Stimulated activated CD4-positive, alpha-beta T cell treated with anti-CD3 and anti-CD28 coated beads, Interleukin-2, amount 100 ng/mL, for 24 hours (primary cell): ENCODE measurements at places on chromosomes 5 and 9.

DNA sequence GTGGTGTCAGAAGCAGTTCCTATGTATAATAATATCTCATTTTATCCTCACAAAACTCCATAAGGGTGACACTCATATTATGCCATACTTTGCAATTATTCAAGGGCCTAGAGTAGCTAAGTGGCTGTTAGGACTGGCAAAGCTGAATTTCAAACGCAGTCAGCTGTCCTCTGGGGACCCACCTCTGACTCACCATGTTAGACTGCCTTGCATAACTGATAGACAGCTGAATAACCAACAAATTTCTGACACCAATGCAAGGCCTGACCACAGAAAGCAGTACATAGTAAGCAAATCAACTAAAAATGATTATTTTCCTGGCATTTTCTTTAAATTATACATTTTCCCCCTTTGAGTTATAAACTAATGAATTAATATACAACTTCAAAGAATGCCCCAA is 251.6 kb upstream of the PTGER4 start:
- DNase-seq: no peak

GRCh38 chr5:6365977-6366590 is 12.3 kb downstream of the MED10 start:
- DNase-seq: no peak

DNA sequence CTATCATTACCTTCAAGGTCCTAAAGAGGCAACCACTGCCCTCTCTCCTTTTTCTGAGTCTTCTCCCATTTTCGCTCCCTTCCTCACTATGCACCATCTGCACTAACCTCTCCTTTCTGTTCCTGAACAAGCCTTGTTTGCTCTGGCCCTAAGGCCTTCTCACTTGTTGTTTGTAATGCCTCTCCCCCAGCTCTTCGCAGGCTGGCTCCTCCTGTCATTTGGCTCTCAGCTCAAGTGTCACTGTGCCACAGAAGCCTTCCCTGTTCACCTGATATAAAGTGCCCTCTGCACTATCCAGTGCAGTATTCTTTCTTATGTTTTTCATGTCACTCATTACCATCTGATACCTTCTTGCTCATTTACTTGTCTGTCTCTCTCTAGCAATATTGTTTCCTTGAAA is 303.7 kb downstream of the KCNN2 start:
- DNase-seq: no peak

DNA sequence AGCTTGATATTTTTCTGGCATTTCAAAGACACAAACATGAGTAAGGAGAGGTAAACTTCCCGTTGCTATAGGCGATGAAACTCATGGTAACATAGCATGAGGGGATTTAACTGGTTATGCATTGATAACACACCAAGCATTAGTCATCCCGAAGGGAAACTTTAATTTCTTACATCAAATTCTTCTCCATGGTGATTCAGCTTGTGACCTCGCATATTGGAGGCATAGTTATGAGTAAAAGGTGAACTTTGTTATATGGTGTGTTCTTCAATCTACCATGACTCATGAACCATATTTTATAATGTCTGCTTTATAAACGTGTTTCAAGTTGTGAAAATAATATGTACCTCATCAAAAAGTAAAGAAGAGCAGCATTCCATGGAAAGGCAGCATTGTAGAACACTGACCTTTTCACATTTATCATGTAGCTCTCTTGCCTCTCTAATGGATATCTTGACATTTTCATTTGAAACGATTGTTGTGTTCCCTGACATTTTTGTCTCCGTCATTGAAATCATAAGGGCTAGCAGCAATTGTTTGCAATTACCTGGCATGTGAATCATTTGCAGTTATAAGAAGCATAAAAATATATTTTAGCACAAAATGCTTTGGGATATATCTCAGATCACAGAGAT is 491.8 kb downstream of the ANXA1 start:
- DNase-seq: no peak

DNA sequence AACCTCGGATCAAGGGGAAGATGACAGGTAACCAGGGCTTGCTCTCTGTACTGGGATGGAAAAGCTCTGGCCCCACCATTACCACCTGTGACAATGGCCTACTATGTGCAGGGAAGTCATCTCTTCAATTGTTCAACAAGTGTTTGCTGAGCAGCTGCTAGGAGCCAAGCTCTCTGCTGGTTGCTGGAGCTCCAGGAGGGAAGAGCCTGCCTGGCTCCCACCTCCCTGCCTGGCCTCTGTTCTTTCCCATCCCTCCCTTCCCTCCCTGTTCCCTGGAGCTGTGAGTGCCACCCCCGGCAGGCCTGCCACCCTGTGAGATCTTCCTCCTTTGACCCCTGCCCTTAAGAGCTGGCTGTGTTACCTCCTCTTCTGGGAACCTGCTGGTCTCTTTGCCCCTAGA is 59.7 kb upstream of the IER5L start:
- DNase-seq: peak; percentile 15

DNA sequence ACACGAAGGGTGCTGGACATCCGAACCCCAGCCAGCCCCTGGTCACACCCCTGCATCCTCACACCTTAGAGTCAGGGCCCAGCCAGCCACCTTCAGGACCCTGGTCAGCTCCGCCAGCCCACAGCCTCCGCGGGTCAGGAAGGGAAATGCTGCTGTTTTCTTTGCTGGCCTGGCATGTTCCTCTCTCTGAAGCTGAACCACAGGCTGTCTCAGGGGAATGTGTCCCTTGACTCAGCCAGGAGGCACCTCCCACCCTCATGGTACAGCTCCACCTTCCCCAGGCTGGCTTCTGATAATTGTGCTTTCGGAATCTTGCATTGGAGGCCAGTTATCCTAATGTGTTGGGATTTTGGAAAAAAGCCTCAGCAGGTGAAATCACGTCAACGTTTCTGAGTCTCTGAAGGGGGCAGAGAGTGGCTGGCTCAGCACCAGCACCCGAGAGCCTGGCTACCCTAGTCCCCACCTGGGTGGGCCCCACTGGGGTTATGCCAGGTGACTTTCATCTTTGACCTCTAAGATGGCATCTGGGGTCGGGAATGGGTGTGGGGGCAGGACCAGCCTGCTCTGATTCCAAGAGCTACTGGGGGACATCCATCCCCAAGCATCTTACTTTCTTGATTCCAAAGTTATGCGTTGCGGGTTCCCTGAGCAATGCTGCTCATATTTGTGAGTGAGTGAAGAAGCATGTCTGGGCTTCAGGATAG is 9.8 kb upstream of the OLFM1 start:
- DNase-seq: no peak

GRCh38 chr9:101486693-101487442 is 46.8 kb upstream of the RNF20 start:
- DNase-seq: peak; percentile 37

- no peak for DNase-seq
Measured at GRCh38 chr9:81833563-81834345, 94.5 kb upstream of the SPATA31D4 start.

DNA sequence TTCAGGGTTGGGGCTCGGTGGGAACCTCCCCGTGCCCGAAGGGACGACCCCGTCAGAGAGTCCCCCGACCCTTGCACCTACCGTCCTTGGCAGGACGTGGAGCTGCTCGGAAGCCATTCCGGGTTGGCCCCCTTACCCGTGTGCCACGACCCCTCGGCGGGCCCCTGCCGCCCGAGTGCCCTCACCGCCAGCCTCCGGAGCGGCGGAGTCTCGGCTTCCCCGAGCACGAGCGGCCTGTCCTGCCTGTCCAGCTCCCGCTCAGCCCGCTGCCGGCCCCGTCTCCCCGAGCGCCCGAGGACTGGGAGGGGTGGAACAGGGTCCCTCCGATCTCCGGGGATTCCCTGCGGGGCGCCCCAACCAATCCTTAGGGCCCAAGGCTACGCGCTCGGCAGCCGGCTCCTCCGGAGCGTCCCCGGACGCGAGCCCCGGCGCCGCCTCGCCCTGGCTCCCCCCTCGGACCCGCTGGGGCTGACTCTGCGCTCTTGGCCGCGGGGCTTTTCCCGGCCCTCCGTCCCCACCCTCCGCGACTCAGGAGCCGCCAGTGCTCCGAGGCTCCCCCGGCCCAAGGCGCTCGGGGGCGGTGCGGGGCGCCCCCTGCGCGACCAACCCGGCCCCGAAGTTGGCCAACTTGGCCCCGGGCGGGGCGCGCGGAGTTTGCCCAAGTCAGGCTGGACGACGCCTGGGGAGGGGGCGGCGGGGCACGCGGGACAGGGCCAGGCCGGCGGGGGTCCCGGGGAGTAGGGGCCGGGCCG is 654 bp downstream of the ADAMTS2 start:
- no peak for DNase-seq

DNA sequence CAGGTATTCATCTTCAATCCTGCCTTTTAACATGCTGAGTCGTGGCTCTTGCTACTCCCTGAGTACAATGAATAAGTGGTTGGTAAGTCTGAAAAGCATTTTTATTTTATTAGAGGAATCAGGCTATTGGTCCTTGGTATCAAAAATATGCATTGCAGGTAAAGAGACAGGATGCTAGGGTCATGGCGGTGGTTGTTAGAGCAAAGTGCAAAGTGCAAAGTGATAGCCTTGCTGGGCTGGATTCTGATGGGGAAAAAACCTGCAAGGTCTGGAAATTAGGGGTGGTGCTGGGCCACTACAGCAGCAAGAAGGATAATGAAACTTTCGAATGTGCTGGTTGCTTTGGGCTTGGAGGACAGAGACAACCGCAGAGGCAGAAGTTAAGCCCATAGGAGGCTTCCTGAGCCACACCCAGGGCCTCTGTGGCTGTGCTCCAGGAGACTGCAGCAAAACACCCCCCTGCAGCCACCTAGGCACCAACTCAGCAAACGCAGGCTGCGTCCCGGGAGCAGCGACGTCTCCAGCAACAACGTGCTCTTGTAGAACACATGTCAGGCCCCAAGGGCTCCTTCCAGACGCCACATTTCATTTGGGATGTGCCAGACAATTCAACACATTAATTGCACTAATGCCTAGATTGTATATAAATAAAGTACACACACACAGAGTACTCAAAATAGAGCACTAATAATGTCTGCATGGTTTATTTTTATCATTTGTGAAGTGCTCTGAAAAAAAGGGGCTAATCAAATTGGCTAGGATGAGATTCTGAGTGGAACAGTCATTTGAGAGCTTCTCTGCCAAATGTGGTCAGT is 149.8 kb upstream of the RAPGEF1 start:
- DNase-seq: no peak

DNA sequence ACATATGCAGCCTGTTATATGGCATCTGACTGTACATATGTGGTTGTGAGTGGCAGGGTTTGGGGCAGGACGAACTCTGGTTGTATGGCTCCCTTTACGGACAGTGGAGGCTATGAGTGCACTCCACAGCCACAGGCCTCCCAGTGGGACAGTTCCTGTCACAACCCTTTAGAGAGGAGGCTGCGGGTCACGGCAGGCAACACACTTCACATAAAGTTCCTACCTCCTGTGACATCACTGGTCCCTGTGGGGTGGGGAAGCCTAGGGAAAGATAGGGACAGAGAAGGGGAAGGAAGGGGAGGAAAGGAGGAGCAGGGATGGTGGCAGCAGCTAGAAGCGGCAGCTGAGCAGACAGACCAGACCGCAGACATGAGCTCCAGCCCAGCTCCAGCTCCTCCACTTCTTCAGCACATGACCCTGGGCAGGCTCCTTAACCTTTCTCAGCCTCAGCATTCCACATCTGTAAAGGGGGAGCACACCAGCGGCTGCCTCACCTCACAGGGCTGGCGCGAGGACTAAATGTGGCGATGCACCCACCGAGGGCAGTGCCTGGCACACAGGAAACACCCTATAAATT is 27.4 kb upstream of the CORO2A start:
- DNase-seq: no peak

- DNase-seq: no peak
Measured at GRCh38 chr5:68240202-68240601, 24.6 kb downstream of the PIK3R1 start.

DNA sequence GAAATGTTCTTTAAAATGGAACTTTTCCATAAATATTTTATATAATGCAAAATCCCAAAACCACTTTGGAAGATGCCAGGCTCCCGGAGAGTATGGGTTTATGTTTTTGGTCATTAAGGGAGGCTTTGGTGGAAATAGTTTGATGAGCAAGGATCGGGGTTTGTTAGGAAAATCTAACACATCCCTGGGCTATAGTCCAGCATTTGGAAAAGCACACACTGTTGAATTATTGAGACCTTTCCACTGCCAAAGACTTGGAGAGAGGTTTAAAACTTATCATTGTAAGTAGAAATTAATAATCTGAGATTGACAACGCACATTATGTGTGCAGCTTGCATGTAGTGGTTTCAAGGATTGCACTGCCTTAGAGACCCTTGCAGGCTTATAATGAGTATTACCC is 156.3 kb downstream of the PARP8 start:
- DNase-seq: no peak

- DNase-seq: no peak
Measured at GRCh38 chr5:118006219-118006618, 982.1 kb downstream of the DTWD2 start.

DNA sequence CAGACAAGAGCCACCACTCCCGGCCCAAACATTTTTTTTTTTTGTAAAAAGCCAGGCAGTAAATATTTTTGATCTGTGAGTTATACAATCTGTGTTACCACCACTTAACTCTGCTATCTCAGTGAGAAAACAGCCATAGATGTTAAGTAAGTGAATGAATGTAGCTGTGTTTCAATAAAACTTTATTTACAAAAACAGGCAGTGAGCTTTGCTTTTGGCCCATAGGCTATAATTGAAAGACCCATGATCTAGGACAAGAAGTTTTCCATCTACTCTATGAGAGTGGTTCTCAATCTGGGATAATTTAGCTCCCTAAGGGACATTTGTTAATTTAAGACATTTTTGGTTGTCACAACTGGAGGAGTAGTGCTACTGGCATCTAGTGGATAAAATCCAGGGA is 91.0 kb downstream of the TMC1 start:
- DNase-seq: no peak

DNA sequence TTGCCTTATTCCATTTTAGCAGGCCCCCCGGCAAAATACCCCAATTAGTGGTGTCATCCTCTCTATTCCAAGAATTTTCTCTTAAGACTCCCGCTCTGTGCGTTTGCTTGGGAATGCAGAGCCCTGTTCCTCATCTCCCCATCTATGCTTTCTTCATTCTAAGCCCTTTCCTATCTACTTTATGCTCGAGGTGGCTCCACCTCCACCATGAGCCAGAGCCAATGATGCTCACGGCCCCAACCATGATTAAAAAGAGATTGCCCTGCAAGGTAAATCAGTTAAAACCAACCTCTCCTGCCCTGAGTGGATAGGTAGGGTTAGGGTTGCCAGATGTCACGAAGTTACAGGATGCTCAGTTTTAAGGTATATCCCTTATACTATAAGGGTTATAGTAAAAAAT is 677 bp upstream of the TXNDC15 start:
- peak; percentile 22 for DNase-seq

- DNase-seq: no peak
Measured at GRCh38 chr9:76658510-76659231, 105.6 kb upstream of the PCA3 start.

GRCh38 chr9:24776226-24776625 is 230.5 kb upstream of the IZUMO3 start:
- DNase-seq: no peak
